ENCODE measurements at places on chromosomes 2 and 18.
A peak's percentile ranks its signal among the peaks of the same experiment; 100 is the strongest.

DNA sequence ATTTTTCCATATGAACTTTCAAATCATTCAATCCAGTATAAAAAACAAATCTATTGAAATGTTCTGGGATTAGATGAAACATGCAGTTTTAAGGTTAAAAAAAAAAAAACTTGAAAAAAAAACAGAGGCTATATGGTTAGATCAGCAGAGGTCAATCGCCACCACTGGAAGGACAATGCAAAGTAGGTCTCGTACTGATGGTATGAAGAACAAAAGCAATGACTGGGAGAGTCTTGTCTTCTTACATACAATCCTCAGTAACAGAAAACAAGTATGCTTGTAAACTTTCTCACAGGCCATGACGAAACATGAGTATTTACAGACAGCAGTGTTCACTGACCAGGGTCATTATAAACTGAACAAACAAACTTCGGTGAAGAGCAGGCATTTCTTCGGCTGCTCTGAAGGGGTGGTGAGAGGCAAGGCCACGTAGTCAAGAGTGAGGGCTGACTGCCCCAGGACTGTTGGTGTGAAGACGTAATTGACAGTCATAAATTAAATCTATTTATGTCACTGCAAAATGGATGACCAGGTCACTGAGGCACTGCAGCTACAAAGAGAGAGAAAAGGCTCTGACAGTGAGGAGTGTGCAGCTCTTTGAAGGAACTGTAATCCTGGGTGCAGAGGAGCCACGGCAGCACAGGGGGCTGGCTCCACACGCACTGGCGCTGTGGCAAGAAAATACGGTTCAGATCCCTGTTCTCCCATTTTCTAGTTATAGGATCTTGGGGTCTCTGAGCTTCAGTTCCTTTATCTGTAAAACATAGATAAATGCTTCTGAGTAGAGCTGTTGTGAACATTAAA, 60.0 kb downstream of the NXPH2 start:
- no peak for DNase-seq

GRCh38 chr2:214450118-214450894, 39.5 kb downstream of the VWC2L start:
- DNase-seq = no peak

- no peak for DNase-seq
Measured at GRCh38 chr2:95071856-95072255, 46.3 kb downstream of the MAL start.

DNA sequence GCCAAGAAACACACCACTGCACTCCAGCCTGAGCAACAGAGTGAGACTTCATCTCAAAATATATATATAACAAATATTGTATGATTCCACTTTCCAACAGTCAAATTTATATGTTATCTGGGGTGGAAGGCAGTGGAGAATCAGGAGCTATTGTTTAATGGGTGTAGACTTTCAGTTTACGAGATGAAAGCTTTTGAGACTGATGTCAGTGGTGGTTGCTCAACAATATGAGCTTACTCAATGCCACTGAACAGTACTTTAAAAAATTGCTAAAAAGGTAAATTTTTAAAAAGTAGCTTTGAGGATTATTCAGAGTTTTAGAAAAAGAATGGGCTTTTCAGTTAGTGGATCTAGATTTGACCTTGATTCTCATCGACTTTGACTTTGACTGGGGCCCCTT, 105.9 kb upstream of the ST6GAL2 start:
- DNase-seq = no peak

DNA sequence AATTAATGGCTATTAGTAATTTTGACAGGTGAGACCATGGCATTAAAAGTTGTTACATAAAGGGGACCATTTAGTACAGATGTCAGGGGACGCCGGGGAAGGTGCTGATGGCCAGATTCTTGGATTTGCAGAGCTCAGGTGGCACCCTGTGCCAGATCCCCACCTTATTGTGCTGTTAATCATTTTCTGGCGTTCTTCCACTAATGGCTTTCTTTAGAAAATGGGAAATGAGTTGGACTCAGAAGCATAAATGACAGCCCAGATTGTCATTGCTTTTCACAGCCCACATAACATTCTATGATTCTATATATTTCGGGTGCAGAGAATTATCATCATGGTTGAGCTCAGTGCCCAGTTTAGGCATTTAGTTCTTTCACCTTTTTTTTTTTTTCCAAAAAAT, 257.2 kb upstream of the TCF4 start:
- no peak for DNase-seq

DNA sequence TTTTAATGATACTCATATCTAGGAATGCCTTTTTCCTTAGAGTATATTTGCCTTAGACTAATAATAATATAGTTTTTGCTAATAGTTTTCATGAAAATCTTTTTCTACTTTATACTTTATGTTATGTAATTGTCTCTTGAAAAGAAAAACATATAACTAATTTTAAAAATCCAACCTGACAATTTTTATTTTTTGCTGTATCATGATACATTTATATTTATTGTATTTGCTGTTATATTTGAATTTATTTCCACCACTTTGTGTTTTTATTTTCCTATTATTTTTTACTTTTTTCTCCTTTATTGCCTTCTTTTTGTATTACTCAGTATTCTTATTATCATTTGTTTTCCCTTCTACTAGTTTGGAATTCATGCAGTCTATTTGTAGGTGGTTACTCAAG, 85.4 kb downstream of the MBD5 start:
- DNase-seq = no peak

DNA sequence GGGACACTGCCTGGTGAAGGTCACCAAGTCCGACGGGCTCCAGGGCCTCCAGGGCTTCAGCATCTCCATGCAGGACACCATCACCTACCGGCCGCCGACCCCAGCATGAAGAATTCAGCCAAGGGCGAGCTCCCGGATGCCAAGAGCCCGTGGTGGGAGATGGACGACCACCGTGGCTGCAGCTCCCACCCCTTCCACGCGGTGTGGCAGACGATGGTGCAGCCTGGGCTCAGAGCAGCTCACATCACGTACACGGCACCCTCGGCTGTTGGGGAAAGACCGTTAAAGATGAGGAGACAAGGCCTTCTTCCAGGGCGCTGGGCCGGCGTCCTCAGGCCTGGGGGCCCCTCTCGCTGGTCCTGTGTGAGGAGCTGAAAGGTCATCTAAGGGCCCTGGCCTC, 31.2 kb upstream of the ADNP2 start:
- no peak for DNase-seq

GRCh38 chr2:156562124-156562523, 125.9 kb downstream of the GPD2 start:
- no peak for DNase-seq

DNA sequence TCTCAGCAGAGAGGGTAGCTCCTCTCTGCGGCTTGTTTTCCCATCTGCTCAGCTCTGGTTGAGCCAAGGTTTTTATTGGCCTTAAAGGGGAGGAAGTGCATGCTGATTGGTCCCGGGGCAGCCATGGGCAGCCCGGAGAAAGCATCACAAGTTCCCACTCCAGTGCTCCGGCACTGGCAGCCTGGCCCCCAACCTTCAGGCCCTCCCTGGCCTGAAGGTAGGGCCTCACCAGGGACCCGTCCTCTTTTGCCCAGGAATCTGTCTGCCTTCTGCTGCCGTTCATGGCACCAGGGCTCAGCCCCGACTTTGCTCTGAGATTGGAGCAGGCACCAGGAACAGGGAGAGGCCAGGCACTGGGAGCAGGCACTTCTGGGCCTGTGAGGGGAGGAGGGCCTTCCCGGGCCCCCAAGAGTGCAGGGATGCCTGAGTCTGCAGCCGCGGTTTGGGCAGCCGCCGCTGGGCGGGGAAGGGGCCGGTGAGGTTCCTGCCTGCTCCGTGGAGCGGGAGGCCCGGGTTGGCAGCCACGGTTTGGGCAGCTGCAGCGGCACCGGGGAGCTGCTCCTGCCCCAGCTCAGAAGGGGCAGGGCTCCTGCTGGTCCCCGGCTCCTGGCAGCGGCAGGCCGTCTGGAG, 17.5 kb upstream of the ILKAP start:
- DNase-seq = no peak

GRCh38 chr18:48590678-48591077, 51.8 kb downstream of the CTIF start:
- peak; percentile 43 for DNase-seq

DNA sequence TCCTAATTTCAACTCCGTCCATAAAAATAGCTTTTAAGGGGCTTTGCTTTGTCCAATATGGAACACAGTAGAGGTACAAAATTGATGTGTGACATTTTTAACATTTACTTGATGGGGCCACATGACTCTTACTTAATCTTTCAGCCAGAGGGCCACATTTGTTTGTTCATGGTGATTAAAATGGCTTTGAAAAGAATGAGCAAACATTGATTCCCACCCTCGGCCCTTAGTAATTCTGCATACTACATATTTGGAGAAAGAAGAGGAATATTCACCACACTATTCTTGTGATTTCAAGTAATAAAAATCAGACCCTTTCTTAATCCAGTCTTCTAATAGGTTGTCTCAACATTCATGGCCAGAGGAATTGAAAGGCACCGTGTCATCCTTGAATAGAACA, 17.5 kb downstream of the ARPC2 start:
- DNase-seq = no peak

- no peak for DNase-seq
Measured at GRCh38 chr2:100283724-100284501, 38.4 kb downstream of the LONRF2 start.

GRCh38 chr18:46393230-46393629, 263.8 kb downstream of the LOXHD1 start:
- DNase-seq = no peak

DNA sequence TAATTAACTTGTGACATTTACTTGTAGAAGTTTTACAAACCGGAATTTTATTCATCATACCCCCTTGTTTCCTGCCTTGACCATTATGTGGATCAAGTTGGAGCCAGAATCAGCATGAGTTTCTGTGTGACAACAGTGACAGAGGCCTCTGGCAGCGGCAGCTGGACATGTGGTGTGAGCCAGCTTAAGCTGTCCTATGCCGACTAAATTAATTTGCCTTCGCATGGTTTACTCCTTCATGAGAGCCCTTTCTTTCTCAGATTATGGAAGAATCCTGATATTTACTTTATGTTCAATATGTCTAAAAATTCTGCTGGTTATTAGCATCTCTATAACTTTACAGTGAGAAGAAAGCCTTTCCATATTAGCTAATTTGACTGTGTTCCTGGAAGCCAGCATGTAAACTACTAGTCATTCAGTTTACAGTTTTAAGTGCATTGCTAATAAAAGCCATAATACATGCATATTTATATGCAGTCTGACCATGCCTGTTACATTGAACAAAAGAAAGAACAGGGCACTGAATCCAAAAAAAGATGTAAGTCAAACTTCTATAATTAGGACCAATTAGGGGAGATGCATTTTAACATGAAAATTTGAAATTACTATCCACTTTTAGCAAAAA, 495.8 kb upstream of the ACVR2A start:
- DNase-seq = no peak

DNA sequence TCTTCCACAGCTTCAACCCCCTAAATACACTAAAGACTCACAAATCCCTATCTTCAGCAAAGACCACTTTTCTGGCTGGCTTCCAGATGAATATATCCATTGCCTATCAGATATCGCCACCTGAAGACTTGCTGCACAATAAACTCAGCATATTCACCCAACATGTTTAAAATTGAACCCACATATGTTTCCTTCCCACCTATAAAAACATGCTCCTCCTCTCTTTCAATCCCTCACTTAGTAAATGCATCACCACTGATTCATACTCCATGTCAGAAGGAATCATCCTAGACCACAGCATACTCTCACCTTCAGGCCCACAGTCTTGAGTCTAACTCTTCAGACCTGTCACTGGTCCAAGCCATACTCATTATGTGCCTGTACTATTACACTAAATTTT, 5.3 kb downstream of the SPC25 start:
- no peak for DNase-seq

DNA sequence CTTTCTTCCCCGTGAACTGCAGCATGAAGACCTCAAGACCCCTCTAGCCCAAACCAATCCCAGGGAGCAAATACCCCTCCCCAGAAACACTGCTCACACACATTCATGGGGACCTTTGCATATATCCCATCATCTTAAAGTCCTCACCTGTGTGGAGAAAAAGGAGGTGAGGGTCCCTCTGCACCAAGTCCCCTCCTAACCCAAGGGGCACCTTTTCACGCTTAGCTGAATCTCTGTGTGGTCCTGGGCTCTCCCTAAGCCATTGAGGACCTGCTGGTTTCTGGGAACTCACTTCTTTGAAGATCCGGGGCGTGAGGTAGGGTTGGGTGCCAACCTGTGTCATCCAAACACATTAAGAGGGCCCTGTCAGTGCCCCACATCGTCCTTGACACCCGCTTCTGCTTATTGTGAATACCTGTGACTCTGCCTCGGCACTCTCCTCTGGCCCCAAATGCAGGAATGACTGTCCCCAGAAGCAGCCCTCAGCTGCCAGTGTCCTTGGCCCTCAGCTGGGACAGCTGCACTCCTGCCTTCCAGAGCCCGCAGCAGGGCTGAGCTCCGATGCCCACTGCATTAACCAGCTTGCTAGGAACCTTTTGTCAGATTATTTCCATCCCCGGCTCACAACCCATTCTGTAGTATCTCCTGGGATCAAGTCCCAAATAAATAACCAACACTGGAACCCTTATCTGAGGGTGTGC, 41.3 kb upstream of the ITM2C start:
- DNase-seq = no peak

DNA sequence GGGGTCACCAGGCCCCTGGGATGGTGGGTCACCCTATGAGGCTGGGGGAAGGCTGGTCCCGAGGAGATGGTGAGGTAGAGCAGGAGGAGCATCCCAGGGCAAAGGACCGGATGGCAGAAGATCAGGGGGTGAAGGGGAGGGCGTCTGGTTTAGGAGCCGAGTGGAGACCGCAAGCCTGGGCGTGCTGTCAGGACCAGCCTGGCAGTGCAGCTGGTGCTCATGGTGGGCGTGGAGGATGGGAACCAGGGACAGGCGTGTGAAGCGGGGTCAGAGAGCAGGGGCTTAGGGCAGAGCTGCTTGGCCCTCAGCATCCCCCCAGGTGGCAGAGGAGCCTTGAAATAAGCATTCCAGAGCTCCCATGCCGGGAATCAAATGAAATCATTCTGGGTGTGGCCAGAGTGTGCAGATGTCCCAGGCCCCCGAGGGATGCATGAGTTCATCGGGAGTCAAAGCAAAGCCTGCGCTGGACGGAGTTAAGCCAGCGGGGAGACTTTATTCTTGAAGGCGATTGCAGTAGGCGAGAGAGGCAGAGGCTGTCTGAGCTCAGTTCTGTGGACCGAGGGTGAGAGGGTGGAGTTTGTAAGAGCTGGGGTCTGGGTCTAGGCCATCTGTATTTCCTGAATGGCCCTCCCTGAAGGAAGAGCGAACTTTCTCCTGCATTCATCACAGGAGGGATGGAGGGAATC, 33.1 kb upstream of the MBP start:
- DNase-seq = peak; percentile 29

DNA sequence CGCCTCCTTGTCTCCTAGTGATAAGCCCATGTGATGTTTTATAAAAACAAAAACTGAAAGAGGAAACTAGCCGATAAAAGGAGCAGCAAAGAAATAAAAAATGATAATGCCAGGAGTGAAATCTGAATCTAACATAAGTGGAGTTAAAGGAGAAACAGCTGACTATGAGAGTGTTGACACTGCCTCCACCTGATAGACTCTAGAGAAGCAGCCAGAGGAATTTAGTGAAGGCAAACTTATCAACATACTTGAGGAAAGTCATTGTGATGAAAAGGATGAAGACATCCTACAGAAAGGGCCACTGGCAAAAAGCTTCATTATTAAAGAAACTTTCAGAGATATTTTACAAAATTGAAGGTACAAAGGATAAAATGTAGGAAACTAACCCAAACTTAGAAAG, 1.9 kb downstream of the M1AP start:
- DNase-seq = no peak
